NCI-H460 (cell line): ENCODE measurements at places on chromosomes 3 and 15. TPM values are rescaled to one million over a fixed set of nuclear protein-coding genes. Genes with fewer than 3 reads are reported as not detected.

- DNase-seq = no peak
These were observed 40.7 kb downstream of the HERC1 start for GRCh38 chr15:63793046-63793483.

The LMLN gene
- 2.4 and 3.2 TPM in 2 replicates for total RNA-seq

The CPNE4 gene
- total RNA-seq = 0.54 and 0.55 TPM in 2 replicates

- DNase-seq = no peak
These were observed 21.7 kb downstream of the EEFSEC start for GRCh38 chr3:128174675-128175590.

DNA sequence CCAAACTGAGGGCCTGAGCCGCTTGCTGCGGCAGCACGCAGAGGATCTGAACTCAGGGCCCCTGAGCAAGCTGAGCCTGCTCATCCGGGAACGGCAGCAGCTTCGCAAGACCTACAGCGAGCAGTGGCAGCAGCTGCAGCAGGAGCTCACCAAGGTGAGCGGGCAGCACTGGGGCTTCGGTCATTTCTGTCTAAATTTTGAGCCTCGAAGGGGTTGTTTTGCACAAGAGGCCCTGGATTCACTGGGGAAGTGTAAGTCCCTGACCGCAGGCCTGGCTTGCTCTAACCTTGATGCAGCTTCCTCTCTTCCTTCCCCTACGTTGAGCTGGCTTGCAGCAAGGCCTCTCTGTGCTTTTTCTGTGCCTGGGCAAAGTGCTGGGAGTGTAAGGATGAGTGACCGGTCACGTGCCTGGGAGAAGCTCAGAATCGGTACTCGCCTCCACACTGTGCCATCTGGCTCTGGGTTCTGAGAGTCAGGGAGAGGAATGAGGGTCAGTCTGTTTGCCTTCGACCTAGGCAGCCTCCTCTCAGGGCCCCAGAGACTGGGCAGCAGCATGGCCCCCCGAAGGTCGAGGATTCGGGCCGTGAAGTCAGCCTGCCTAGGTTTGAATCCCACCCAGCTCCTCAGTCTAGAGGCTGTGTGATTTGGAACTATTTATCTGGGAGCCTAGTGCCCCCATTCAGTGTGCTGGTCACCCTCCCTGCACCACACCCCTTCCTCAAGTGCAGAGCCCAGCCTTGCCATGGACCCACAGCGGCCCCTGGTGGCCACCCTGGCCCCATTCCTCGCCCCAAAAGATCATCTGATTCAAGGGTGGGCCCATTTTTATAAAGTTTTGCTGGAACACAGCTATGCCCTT is 1.4 kb downstream of the FES start:
- peak; percentile 56 for DNase-seq

The FBXW12 gene
- total RNA-seq = not detected in 2 replicates
